Tongue (tissue), 3 donors: ENCODE measurements at places on chromosomes 6 and 20. TPM values are rescaled to one million over a fixed set of nuclear protein-coding genes. Genes with fewer than 3 reads are reported as not detected.
A peak's percentile ranks its signal among the peaks of the same experiment; 100 is the strongest.

MLN gene
- total RNA-seq = not detected

BEND6 gene
- 4.9 TPM for total RNA-seq

CD24 gene
- total RNA-seq = 122 TPM

- DNase-seq = no peak
These were observed 330.8 kb downstream of the BCKDHB start for GRCh38 chr6:80437221-80437620.

DNA sequence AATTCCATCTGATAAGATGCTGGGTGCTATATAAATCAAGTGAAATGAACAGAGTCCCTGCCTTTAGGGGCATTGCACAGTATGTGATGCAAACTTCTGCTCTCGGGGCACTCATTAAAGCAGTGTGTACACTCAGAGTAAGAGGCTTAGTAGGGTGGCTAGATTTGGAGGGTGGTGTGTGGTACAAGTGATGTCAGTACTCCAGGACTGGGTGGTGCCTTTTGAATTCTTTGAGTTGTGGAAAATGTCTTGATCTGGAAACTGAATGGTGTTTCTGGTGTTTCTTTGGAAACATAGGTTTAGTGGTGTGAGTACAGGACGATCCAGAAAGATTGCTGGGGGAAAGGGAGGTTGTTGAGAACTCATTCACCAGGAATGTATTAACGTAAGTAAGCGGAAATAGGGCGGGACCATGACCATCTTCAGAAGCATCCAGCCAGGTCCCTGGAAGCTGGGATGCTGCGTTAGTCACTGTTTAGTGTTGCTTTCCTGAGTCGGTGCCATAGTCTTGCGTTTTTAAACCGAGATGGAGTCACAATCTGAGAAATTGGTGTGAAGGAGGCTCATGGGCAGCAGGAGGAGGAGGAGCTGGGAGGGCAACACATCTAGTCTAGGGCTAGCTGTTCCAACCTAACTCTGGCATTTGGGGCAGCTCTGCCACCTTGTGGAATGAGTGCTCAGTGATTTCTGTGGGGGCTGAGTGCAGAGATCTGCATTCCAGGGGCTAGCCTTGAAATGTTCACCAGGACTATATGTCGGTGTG is 70.3 kb downstream of the SCAND1 start:
- DNase-seq = peak; percentile 77
